Osteoblast (primary cell): ENCODE measurements at places on chromosomes 7 and 10. TPM values are rescaled to one million over a fixed set of nuclear protein-coding genes. Genes with fewer than 3 reads are reported as not detected.
A peak's percentile ranks its signal among the peaks of the same experiment; 100 is the strongest.

PRLHR gene
- total RNA-seq, result not detected in 2 replicates

SPDYE11 gene
- not detected in 2 replicates for total RNA-seq

GRCh38 chr10:133238466-133238804 lies 780 bp downstream of the VENTX start:
- DNase-seq, result no peak

DNA sequence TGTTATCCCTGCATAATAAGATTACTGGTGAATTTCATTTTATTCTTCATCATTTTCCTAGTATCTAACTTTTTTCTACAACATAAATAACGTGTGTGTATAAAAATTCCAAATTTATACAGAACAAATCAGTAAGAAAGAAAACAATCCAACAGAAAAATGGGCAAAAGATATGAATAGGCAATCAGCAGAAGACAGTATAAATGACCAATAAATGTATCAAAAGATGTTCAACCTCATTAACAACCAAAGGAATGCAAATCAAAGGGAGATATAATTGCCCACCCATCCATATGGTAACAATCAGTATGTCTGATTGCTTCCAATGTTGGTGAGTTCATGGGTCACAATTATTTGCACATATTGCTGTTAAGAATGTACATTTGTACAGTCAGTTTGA lies 13.5 kb downstream of the ERLIN1 start:
- DNase-seq, result no peak

GRCh38 chr7:2051707-2052656 lies 180.8 kb downstream of the MAD1L1 start:
- no peak for DNase-seq

DNA sequence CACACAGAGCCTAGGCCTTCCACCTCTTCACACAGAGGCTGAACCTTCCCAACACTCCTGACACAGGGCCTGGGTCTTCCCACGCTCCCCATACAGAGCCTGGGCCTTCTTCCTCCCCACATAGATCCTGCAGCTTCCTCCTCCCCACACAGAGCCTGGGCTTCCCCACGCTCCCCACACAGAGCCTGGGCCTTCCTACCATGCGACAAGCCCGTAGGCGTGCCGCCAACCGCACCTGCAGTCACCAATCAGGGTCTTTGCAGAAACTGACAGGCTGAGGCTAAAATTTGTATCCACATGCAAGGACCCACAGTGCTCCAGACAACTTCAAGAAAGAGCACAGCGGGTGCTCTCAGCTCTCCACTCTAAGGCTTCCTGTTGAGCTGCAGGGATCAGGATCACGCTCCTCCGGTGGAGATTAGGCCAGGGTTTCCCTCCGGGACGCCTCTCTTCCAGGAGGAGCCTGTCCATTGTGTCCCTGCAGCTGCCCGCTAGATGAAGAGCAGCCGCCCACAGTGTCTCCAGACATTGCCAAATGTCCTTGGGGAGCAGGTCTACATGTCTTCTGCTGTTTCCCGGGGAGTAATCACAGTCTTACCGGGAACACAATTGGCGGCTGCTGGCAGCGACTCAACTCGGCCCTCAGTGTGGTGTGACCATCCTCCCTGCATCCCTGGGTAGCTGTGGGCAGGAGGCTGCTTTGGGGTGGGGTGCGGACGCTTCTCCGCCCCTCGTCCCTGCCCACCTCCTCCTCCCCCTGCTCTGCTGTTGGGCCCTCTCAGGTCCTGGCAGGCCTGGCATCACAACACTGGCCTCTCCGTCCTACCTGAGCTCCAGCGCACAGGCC lies 9.7 kb downstream of the CFAP46 start:
- DNase-seq, result peak; percentile 63
